ENCODE measurements at places on chromosomes 6 and 20.

- no peak for ATAC-seq
Measured at GRCh38 chr20:20411836-20412235, 43.9 kb downstream of the INSM1 start.

DNA sequence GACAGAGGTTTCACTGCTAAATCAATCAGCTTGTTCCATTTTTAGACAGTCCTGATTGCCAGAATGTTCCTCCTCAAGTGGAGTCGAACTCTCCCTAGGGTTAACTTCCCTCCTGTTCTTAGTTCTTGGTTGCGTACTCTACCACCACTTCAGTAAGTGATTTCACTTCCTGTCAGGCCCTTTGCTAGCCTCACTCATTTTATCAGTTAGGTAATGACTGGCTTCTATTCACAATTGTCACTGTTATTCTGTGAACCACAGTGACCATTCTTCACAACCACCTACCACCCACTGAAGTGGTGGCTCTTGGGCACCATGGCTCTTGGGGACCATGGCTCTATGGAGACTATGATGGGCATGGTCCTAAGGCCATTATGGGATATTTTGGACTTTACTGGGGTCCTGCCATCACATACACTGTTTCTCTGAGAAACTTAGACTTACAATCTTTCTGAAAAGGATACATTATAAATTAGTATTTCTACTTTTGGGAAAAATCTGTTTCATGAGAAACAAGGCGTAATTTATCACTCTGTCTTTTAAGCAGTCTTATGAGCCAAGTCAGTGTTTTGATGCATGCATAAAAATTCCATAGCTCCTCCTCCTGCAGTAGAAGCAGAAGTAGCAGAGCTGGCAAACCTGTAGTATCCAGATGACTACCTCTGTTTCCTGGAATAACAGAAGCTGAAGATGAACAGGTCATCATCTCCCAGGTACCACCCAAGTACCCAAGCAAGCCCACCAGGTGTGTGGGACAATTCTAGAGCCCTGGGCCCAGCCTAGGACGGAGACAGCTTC lies 66.3 kb downstream of the ATXN1 start:
- ATAC-seq, result peak; percentile 69

DNA sequence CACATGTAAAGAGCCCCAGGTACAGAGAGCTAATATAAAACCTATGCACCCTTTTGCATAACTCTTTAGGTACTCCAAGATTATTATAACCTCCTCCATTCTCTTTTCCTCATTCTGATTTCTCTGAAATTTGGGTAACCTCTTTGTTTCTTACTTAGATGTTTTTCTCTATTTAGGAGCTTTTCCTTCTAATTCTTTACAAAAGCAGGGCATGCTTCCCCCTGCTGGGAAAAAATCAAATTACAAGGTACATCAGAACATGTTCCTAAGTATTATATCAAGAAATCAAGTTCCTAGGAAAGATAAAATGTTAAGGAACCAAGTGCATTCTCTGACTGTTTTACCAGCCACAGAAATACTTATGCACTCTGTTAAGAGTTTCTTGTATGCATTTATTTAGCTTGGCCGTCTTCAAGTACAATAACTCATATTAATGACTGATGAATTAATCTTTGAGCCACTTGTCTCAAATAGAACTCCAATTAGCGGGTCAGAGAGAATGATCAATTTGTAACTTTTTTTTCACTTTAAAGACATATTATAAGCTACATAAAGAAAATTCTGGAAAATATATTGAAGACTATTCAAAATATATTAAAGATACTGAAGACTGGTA lies 2.1 kb downstream of the KHDRBS2 start:
- ATAC-seq, result no peak

DNA sequence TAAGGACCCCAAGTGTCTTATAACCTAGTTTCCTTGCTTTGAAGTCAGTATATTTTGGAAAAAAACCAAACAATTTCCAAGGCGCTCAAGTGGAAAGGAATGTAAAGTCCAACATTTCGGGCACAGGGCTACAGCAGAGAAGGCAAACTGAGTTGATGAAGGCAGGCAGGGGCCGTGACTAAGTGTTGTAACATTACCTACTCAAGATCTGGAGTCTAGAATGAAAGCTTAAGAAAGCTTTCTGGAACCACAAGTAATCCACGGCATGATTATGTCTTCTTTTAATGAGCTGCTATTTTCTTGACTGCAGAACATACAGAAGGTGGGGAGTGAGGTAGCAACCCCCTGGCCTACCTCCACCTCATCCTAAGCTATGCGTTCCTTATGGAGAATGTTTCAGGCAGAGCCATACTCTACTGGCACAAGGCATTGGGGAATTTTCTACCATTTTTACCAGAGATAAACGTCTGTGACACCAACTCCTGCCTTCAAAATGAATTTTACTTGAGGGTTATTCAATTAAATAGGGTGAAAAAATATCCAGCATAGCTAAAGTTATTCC lies 4.3 kb downstream of the PPP1R10 start:
- ATAC-seq, result no peak

GRCh38 chr6:163793011-163793983 lies 378.8 kb downstream of the QKI start:
- no peak for ATAC-seq

- no peak for ATAC-seq
Measured at GRCh38 chr6:157789861-157790260, 33.2 kb upstream of the SNX9 start.

DNA sequence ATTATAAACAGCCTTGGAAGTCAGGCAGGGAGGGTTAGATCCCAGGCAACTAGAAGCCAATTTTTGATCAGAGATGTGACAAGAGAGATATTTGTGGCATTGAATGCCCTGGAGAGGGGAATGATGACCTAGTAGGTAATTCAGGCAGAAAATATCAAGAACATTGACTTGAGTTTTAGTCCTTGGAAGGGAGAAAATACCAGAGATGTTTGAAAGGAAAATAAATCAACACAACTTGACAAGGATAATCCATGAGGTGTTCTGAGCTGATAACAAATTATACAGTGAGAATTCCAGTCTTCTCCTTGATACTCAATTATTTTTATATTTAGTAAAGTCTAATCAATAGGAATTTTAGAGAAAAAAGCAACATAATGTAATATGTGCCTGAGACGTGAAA lies 10.6 kb upstream of the MARCKS start:
- no peak for ATAC-seq

DNA sequence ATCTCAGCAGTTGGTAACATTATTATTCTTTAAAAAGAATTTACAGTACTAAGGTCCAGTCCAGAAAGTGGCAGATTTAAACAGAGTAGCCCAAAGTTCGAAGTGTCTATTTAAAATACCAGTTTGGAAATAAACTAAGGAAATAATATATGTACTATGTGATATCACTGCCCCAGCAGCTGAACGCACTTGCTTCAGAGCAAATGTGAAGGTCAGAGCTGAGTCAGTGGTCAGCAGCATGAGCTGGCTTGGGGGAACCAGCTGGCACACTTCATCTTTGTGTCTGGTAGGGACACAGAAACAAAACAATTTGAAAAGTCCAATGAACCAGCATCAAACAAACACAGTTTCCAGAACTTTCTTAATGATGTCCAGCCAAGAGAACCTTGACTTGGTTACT lies 15.4 kb downstream of the TMEM14B start:
- no peak for ATAC-seq

DNA sequence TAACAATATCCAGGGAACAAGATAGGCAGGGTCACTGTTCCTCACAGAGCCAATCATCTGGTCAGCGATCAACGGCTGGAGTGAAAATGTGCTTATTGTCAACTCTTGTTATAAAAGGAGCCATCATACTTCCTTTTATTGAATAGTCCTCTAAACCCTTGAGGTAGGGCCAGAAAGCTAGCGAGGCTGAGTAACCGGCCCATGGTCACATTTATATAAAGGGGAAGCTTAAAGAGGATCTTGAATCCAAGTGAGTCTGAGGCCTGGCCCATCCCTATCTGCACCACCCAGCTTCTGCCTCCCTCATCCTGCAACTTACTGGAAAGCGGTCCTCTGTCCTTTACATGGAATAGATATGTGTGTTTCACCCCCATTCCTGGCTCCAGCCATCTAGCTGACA lies 9.5 kb downstream of the PHACTR3 start:
- ATAC-seq, result no peak

DNA sequence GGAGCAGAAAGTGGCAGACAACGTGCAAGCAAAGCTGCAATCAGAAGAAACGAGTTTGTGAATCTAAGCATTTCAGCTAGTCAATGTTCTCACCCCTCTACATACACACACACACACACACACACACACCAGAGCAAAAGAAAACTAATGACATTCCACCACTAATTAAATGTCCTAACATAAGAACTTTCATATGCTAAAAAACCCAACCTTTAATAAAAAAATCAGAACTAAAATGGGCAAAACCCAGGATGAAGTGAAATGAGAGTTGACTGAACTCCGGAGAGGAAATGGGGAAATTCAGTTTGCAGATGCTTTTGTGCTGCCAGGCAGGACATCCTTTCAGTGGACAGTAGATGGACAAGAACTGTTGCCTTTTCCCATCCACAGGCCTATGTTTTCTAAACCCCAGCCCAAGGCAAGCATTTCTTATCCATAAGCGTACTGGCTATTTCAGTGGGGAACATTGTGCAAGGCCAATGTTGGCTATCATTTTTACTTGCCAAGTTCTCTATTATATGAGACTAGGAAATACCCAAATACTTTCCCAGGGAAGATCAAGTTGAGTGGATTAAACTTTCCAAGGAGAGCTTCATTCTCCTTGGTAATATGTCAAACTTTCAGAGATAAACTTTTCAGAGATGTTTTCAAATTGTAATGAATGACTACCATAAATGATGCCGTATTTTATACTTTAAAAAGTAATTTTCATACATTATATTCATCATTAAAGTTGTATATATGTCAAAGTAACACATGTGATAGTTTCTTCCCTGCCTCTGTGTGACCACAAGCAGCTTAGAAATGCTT lies 27.3 kb downstream of the RIN2 start:
- ATAC-seq, result no peak

DNA sequence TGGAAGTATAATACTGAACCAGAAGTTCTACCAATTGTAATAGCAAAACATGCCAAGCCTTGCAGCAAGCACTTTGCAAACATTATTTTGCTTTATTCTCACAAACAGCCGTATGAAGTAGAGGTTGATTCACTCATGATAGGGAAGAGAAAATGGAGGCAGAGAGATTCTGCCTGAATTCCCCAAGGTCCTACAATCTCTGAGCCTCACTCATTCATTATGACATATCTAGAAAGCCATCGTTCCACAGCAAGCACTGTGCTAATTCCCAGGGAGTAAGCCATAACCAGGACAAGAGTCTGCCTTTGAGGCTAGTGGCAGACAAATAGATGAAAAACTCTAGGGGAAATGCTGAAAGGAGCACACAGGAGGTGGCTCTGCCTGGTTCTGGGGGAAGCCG lies 288.0 kb downstream of the TSHZ2 start:
- ATAC-seq, result no peak

- ATAC-seq, result no peak
Measured at GRCh38 chr6:89786970-89787369, 32.6 kb downstream of the MDN1 start.

- no peak for ATAC-seq
Measured at GRCh38 chr6:150605333-150605732, 5.6 kb downstream of the PLEKHG1 start.

- ATAC-seq, result no peak
Measured at GRCh38 chr6:143062551-143062950, 1.9 kb downstream of the AIG1 start.

- no peak for ATAC-seq
Measured at GRCh38 chr6:125750692-125751333, 1.4 kb downstream of the HEY2 start.

GRCh38 chr20:36802326-36803222 lies 29.0 kb upstream of the DSN1 start:
- ATAC-seq, result no peak

Measured in stimulated activated memory B cell treated with anti-CD40 and anti-IgM and Interleukin-4, amounts not matched to agents 10 μg/mL and 1 μg/mL and 100 μg/mL, for 72 hours (primary cell).